ENCODE measurements at places on chromosomes 2 and 18.
A peak's percentile ranks its signal among the peaks of the same experiment; 100 is the strongest.

DNA sequence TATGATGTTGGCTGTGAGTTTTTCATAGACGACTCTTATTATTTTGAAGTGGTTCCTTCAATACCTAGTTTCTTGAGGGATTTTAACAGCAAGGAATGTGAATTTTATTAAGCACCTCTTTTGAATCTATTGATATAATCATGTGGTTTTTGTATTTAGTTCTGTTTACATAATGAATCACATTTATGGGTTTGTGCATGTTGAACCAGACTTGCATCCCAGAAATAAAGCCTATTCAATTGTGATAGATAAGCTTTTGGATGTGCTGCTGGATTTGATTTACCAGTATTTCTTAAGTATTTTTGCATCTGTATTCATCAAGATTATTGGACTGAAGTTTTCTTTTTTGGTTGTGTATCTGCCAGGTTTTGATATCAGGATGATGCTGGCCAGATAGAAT, 131.6 kb upstream of the SCN7A start:
- DNase-seq = no peak

DNA sequence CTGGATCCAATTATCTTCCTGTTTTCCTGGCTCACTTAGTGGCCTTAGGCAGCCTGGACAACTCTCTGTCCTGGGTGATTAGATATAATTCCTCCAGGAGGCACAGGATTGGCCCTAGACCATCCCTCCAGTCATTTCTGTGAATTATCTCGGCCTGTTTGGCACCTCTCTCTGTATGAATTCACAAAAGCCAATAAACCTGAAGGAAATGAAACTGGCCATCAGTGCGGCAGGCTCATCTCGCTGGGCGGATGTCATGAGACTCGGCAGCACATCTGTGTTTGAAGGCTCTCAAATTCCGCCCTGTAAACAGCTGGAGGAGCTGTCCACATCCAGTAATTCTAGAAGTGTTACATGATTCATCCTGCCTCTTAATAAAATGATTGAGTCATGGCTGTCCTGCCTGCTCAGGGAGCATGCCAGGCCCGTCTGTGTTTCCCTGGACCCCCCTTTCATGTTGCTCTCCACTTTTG, 38.6 kb downstream of the ACOXL start:
- DNase-seq = peak; percentile 53

GRCh38 chr2:109086743-109087020, 42.3 kb upstream of the SH3RF3 start:
- DNase-seq = no peak

DNA sequence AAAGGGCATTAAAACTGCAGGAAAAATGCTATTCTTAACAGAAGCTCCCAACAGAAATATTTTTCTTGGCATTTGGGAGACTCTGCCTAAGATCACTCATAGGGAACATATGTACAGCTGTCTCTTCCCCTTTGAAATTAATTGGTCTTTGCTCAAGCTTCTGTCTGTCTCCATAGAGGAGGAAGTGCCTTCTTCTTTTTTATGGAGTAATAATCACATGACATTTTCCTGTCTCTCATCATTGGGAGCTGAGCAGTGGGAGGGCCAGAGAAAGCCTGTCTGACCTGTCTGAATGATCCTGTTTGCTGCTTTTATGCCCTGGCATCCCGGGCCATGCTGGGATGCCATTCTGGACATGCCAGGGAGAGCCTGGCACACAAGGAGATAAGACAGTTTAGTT, 145.6 kb downstream of the AQP4 start:
- no peak for DNase-seq

- no peak for DNase-seq
These were observed 34.1 kb downstream of the CDC42EP3 start for GRCh38 chr2:37637190-37637860.

DNA sequence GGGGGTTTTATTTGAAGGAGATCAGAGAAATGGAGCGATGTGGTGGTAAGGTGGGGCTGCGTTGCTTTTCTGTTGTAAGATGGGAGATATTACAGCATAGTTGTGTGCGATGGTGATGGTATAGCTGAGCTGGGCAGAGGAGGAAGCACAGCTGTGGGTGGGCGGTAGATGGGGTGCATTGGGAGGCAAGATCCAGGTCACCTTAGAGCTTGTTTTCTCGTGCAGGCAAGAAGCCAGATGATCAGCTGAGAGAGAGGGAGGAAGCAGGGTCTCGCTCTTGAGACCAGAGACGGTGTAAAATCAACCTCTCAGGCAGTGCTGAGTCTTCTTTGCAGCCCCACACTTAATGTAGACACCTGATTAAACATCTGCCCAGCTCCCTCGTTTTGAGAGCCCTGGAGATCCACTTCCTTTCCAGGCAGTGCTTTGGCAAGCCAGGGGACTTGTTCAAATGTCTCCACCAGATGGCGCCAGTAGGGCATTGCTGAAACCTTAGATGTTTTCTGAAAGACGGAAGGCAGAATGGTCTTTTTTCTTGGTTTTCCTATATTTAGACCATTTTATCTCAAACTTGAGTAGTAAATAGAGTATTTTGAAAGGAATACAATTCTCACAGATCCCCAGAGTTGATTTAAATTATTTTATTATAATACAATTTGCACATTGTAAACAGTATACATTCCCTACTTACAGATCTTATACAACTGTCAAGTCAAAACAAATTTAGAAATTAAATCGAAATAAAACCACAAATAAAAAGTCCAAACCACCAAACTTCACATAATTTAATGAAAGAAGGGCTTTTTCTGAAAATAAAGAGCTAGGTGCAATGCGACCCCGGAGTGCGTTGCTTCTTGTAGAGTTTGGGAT, 21.1 kb upstream of the LYPD6B start:
- peak; percentile 58 for DNase-seq

GRCh38 chr2:11904029-11904428, 157.6 kb downstream of the LPIN1 start:
- no peak for DNase-seq

DNA sequence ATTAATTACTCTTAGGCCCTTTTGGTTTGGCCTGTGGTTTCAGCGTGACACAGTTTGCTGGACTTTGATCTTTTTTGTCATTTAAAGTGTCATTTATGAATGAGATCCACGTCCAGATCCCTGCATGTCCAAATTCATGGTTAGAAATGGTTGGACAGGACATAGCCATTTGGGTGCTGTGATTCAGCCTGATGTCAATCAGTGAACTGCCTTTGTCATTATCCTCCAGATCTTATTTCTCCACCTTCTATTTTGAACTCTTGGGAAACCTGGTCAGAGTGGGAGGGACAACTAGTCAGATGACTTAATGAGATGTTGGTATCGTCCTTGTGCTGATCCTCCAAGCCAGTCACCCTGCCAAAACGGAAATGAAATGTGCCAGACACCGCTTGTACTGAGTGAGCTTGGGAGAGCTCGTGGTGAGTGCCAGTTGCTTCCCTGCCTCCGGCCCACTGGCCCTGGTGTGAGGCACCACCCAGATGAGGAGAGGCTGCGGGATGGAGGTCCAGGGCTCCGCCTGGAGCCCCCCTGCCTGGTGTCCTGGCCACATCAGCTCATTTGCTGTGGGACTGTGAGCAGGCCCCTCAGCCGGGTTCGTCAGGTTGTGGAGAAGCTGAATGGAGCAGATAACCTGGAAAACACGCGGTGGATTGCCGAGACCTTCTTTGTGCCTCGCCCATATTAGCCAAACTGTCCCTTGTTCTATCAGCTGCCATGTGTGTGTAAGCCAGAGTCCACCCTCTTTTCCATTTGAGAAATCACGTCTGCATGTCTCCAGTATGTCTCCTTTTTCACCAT, 70.1 kb downstream of the DGKD start:
- no peak for DNase-seq

GRCh38 chr2:148306027-148306426, 285.1 kb downstream of the MBD5 start:
- no peak for DNase-seq

GRCh38 chr2:139963863-139964355, 1183.7 kb upstream of the NXPH2 start:
- DNase-seq = no peak

GRCh38 chr2:177906041-177906718, 166.4 kb downstream of the PDE11A start:
- peak; percentile 59 for DNase-seq

DNA sequence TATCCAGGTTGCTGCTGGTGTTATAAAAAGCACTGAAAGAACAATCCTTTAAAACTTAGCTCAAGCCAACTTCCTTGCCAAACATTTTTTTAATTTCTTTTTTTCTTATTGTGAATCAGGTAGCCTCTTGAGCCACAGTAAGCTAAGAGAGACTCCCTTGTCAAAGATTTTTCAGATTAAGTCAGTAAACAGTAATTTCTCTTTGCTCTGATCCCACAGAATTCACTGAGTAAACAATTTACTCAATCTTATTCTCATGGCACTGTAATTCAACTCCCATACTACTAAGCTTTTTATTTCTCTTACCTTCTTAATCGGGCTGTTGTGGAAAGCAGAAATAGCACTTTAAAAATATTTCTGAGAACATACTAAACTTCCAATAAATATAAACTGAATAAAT, 82.7 kb downstream of the C2orf74 start:
- DNase-seq = no peak

- DNase-seq = no peak
These were observed 4.6 kb downstream of the SIX2 start for GRCh38 chr2:45004562-45005191.

DNA sequence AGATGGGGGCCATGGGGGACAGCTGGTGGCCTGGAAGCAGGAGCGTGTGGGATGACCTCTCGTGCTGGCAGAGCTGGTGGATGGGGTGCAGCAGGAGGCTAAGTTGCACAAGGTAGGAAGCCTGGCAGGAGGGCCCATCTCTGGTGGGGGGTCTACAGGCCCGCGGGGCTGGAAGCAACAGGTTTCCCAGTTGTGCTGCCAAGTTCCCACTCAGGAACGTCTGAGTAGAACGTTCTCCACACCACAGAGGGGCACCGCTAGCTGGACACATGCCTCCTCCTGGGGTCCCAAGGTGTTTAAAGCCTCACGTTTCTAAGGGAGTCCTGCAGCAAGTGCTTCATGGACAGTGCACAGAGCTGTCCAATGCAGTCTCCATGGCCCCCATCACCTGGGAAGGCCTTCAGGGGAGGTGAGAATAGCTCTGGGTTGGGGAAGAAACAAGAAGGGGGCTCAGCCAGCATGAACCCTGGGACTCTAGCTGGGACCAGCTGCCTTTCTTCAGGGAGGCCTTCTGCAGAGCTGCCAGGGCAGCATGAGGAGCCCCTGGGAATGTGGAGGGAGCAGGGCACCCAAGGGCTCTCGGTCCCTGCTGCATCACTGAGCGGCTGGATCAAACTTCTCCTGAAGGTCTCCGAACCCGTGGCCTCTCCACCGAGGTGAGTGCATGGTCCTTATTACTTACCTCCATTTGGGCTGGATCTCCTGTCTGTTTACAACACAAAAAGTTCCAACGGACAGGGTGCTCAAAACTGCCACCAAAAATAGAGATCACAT, 80.0 kb downstream of the TWIST2 start:
- no peak for DNase-seq

GRCh38 chr2:240024766-240025165, 376 bp downstream of the NDUFA10 start:
- DNase-seq = no peak

- DNase-seq = no peak
These were observed 505.5 kb downstream of the GALR1 start for GRCh38 chr18:77755187-77755586.

GRCh38 chr2:151241224-151241623, 20.4 kb downstream of the RBM43 start:
- no peak for DNase-seq

GRCh38 chr18:55290898-55291297, 297.1 kb downstream of the TCF4 start:
- no peak for DNase-seq

GRCh38 chr2:127193164-127193966, 26.7 kb downstream of the CYP27C1 start:
- DNase-seq = no peak

DNA sequence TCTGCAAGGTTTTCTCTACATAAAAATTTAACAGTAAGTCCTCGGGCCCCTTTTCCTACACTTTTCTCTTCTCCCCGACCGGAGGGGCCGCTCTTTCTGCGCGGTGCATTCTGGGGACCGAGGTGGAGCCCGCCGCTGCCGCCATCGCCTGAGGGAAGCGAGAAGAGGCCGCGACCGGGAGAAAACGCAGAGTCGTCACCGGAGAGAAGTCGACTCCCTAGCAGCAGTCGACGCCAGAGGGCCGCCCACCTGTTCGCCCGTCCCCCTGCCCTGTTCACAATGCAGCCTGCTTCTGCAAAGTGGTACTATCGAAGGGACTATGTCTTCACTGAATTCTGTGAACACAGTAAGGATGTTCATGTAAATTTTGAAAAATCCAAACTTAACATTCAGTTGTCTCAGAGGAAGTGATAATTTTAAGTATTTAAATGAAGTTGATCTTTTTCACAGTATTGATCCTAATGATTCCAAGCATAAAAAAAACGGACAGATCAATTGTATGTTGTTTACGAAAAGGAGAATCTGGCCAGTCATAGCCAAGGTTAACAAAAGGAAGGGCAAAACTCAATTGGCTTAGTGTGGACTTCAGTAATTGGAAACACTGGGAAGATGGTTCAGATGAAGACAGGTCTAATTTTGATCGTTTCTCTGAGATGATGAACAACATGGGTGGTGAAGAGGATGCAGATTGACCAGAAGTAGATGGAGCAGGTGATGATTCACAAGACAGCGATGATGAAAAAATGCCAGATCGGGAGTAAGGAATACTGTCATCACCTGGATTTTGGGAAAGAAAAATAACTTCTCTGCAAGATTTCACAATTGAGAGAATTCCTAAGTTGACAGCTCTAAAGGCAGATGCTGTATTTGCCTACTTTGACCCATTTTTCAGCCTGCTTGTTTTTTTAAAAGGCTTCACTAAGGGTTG, 55.8 kb downstream of the ASXL2 start:
- DNase-seq = no peak

DNA sequence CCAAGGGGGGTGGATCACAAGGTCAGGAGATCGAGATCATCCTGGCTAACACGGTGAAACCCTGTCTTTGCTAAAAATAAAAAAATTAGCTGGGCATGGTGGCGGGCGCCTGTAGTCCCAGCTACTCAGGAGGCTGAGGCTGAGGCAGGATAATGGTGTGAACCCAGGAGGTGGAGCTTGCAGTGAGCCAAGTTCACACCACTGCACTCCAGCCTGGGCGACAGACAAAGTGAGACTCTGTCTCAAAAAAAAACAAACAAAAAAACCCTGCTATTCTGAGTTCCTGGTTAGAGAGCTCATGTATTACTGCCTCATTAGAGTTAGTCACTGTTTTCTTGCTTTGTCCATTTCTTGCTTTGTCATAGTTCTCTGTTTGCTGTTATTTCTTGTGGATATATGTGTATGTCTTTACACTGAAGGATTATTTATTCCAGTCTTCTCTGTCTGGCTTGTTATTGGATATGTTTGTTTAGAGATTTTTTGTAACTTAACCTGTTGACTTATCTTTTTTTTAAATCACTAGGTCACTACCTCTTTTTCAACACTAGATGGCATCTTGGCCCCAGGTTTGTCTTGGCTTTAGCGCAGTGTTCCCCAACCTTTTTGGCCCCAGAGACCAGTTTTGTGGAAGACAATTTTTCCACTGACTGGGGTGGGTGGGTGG, 17.0 kb downstream of the TTLL4 start:
- no peak for DNase-seq

DNA sequence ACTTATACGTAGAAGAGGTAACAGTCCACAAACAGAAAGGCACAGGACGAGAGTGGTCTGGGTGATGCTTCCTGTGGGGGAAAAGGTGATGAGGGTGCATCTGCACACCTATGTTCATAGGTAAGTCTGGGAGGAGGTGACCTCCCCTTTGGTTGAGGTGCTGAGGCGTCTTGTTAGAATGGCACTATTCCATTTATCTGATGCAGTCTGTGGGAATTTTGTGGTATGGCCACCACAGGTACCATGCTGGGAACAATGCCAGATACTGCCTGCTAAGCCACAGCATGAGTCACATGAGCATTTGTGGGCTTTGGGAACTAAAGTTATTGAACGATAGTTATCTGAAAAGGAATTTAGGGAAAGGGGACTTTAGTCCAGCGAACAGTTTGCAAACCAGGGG, 27.9 kb downstream of the IL37 start:
- DNase-seq = no peak

All from COLO829 (cell line).